ENCODE measurements at places on chromosomes 16 and 17.

DNA sequence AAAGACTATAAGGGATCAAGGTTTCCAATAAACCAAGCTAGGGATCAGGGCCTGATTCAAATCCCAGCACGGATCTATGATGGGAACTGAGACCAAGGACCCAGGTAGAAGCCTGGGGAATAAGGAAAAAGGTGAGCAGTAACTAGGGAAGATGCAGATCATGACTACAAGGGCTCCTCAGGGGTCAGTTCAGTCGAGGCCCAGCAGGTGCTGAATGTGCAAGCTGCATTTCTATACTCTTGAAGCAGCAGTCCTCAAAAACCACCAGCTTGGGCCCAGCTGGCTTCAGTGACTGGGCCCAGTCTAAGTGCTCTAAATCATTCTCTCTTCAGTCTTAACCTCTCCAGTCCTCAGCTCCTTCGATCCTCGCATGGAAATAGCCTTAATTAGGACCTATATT, 228.8 kb upstream of the AXIN2 start:
- DNase-seq, result no peak

GRCh38 chr17:74243013-74243755, 29.8 kb downstream of the TTYH2 start:
- DNase-seq, result no peak

DNA sequence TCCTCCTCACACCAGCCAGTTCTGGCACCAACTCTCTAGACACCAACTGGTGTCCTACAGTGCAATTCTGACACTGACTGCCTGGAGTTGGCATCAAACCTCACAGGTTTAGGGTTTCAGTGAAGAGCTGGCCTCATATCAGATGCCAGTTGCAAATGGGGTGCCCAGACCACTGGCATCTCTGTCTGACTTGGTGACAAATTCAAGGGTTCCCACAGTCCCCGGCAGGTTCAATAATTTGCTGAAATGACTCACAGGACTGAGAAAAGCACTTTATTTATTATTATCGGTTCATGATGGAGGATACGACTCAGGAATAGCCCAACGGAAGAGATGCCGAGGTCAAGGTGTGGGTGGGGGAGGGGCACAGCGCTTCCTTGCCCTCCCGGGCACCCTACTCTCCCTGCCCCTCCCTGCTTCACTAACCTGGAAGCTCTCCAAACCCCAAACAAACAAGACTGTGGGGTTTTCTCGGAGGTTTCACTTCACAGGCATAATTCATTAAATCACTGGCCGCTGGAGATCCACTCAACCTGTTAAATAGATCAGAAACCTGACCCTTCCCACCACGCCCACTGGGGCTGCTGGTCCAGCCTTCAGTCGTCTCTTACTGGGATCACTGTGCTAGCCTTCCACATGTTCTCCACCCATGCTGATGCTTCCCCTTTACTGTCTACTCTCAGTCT, 1.7 kb upstream of the NLRP1 start:
- DNase-seq, result no peak

DNA sequence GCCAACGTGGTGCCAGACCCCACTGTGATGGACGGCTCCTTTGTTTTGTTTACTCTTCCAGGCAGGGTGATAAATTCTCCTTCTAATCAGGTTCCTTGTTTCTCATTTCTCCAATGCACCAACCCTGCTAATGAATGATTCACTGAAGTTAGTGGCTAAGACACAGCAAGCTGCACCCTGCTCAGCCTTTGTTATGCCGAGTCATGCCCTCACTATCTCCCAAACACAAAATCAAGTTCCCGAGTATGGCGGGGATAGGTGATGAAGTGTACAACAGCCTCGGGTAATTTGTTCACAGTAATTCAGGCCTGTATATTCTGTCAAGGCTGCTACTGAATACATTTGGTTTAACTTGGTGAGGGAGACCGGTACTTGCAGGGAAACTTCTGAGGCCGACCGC, 83.8 kb upstream of the HS3ST4 start:
- DNase-seq, result no peak

DNA sequence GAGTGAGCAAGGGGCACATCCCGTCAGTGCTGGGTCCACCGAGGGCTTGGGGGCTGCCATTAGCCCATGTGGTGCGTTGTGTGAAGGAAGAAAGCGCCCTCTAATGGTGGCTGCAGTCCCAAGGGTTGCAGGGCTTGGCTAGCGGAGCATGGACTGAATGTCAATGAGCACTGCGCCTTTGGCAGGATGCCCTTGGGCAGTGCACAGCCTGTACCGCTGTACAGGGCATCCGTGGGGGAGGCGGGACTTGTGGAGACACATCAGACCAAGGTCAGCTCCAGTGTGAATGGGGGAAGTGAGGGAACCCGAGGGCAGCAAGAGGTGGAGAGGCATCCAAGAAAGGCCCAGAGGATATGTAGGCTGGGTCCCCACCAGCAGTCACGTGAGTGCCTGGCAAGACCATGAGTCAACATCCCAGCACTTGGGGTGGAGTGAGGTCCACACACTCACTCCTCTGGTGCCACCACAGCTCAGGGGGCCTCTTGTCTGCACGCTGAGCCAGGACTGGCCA, 75.5 kb upstream of the MED9 start:
- no peak for DNase-seq

DNA sequence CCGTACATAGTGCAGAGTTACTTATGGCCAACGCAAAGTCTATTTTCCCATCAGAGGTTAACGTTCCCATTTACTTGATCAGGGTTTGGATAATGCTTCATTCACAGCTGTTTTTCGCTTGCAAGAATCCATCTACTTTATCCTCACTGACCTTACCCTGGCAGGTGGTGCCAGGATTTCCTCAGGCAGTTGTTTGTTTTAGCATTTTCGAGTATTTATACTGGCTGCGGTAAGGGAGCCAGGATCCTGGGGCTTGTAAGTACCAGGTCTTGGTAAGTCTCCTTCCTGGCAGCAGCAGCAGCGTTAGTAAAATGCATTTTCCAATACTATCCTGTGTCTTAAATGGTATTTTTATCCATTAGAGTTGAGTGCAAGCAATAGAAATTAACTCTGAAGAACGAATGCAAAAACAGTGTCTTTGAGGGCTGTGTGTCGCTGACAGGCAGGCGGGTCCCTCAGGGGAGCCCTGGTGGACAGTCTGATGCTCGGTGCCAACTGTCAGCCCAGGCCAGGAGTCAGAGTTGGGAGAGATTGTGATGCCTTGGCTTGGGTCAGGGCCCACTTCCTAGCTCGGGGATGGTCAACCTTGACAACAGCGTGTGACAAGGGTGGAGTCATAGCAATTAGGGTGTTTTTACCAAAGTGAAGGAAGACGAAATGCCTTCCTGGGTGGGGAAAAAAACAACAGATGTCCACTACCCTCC, 92.4 kb upstream of the HSBP1 start:
- no peak for DNase-seq
